Common myeloid progenitor, CD34-positive (primary cell): ENCODE measurements at places on chromosomes 16 and 17.

DNA sequence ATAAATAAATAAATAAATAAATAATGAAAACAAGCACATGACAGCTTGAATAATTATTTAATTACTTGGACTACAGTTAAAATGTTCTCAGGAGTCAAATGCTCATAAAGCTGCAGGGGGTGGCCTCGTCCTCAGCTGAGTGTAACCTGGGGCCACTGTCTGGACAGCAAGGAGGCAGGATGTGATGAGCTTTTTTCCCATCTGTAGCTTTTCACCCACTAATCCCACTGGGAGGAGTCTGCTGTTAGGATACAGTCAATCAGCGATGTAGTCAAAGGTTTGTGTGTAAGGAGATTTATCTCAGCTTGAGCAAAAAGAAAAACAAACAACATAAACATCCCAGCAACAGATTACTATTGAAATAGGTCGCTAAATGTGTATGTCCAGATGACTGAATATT, 22.5 kb downstream of the ZCCHC14 start:
- no peak for DNase-seq

- peak; percentile 52 for DNase-seq
Measured at GRCh38 chr16:84085773-84086172, 31.0 kb downstream of the MBTPS1 start.

DNA sequence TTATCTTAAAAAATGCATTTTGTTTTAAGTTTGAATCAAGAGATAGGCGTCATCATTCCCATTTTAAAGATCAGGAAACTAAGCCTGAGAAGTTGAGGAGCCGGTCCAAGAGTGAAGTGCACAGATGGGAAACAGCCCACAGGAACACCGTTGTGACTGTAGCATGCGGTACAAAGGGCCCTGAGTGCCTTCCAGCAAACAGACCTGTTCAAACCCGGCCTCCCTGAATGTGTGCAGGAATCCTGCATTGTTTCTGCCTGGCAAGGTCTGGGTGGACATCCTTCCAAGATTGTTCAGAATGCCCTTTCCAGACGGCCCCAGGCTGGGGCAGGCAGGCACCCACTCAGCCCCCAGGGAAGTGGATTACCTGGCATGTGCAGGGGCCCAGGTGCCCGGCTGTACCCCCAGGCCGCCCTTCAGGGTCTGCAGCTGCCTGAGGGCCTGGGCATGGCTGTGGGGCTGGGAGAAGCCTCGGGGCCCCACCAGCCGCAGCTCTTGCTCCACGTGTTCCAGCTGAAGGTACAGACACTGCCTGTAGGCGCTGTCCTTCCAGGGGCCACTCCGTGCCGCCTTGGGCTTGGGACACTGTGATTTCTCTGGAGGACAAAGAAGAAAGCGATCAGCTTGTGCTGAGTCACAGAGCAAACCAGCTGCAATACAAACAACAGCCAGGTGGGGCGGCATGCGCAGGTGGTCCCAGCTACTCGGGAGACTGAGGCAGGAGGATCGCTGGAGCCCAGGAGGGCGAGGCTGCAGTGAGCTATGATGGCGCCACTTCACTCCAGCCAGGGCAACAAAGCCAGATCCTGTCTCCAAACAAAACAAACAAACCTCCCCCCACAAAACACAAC, 45.0 kb upstream of the GCSH start:
- no peak for DNase-seq

GRCh38 chr17:74877592-74878548, 5.1 kb upstream of the FDXR start:
- no peak for DNase-seq

DNA sequence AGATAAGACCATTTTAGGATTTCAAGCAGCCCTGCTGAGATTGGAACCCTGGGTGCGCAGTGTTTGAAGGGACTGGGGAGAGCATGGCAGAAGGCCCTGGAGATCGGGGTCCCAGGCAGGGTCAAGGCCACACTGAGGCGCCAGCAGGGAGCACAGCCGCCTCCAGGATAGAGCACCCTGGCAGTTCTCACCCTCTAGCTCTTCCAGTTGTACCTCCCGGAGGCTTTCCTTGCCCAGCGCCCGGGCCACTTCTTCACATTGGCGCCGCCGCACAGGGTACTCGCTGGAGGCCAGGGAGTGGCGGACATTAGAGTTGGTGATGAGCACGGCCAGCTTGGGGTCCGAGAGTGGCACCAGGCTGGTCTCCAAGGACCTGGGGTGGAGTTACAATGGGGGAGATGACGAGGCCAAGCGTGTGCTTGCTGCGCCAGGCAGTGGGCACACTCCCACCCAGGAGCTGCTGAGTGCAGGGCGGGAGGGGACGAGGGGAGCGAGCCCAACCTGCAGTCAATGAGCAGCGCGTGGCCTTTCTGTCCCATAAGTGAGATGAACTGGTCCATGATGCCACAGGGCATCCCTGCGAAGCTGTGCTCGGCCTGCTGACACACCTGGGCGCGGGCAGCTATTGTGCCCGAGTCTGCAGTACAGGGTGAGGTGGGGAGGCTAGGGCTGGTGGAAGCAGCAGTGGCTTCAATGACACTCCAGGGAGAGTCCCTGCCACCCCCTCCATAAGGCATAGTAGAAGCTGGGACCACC, 2.3 kb downstream of the GALK1 start:
- DNase-seq, result no peak

DNA sequence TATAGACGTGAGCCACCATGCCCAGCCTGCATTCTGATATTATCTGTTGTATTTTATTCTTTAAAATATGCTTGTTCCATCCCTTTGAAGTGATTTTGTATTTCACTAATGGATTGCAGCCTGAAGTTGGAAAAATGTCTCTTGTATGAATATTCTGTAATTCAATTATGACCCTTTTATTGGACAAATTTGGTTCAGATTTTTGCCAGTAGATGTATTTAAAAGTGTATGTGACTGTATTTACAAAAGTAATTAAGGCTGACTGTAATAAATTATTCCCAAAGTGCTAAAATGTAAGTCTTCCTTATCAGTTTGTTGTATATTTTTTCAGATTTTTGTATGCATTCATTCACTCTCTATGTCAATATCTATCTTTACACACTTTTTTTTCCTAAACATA, 23.8 kb downstream of the PPM1E start:
- DNase-seq, result no peak

- DNase-seq, result no peak
Measured at GRCh38 chr17:79625706-79626105, 14.9 kb upstream of the RBFOX3 start.

DNA sequence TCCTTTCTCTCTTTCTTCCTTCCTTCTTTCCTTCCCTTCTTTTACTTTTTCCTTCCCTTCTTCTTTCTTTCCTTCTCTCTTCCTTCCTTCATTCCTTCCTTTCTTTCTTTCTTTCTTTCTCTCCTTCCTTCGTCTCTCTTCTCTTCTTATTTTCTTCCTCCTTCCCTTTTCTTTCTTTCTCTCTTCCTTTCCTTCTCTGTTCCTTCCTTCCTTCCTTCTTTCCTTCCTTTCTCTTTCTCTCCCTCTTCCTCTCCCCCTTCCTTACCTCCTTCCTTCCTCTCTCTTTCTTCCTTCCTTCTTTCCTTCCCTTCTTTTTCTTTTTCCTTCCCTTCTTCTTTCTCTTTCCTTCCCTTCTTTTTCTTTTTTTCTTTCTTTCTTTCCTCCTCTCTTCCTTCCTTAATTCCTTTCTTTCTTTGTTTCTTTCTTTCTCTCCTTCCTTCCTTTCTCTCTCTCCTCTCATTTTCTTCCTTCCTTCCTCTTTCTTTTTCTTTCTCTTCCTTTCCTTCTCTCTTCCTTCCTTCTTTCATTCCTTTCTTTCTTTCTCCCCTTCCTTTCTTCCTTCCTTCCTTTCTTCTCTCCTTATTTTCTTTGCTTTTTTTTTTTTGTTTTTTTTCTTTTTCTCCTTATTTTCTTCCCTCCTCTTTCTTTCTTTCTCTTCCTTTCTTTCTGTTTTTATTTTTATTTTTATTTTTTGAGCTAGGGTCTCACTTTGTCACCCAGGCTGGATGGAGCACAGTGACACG, 22.8 kb downstream of the GPR142 start:
- DNase-seq, result no peak

DNA sequence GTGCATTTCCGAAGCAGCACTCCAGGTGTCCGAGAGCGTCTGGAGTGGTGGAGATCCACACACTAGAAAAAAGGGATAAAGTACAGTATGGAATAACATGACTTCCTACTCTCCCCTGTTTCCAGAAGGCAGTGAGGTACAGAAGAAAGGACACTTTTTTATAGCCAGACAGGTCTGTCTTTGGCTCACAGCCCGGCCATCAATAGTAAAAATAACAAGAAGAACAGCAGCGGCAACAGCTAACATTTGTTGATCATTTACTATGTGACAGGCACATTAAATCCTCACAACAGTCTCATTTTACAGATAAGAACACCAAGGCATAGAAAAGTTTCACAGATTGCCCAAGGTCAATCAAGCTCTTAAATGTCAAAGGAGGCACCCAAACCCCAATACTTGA, 16.2 kb downstream of the DYNLRB2 start:
- DNase-seq, result no peak

- peak; percentile 26 for DNase-seq
Measured at GRCh38 chr17:49180998-49181635, 29.3 kb downstream of the GNGT2 start.

DNA sequence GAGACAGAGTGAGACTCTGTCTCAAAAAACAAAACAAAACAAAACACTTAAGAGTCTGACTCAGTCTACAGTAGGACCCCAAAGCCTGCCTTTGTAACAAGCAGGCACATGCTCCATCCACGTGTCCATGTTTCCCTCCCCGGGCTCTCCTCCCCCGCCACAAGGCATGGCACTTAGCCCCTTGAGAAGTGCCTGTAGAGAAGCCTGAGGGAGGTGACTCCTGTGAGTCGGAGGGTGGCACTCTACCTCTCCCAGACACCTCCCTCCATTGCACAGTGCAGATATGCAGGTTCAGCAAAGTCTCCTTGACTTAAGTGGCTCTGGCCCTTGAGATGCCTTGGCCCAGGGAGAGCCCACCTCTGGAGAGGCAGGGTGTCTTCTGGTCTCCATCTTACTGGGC, 6.8 kb downstream of the FHOD1 start:
- no peak for DNase-seq

GRCh38 chr17:55426851-55427586, 5.4 kb upstream of the MMD start:
- DNase-seq, result no peak

GRCh38 chr17:3528880-3529511, 28.6 kb downstream of the TRPV3 start:
- DNase-seq, result no peak

- DNase-seq, result no peak
Measured at GRCh38 chr16:50244504-50245416, 21.6 kb upstream of the ADCY7 start.

- DNase-seq, result no peak
Measured at GRCh38 chr17:2122641-2123302, 67.9 kb downstream of the HIC1 start.

DNA sequence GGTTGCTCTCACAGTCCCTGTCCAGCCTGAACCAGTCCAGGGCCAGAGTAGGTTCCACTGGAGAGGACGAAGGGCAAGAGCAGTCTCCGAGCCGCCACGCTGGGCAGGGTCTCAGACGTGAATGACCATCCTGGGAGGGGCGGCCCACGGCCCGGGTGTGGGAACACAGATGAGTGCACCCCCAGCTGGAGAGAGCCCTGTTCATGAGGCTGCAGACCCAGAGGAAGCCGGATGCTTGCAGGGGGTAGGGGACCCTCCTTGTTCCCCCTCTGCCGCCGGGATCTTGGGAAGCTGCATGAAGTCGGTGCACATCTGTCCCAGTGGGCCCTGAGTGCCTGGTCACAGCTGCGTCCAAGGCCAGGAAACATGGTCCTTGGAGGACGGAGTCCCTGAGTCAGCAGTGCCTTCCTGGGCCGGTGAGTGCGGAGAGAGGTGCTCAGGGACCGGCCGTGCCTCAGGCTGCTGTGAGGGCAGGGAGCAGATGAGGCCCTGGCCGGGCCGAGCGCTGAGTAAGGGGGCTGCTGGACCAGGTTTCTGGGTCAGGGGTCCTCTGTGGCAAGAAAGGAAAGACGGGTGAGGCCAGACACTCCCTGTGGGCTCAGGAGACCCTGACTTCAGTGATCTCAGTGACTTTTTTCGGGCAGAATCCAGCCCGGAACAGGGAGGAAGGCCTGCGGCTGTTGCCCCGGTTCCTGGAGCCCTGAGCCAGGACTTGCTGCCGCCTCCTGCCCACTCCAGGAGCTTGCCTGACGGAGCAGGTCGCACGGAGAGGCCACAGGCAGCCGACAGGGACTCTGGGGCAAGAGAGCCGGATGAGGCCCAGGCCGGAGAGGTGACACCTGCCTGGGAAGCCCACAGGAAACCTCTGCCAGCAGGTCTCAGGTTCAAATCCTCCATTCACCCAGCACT, 45.8 kb downstream of the ACTG1 start:
- DNase-seq, result no peak

GRCh38 chr16:87956365-87957231, 5.4 kb downstream of the BANP start:
- DNase-seq, result peak; percentile 97

- DNase-seq, result no peak
Measured at GRCh38 chr16:64098451-64098850, 1023.4 kb downstream of the CDH11 start.

DNA sequence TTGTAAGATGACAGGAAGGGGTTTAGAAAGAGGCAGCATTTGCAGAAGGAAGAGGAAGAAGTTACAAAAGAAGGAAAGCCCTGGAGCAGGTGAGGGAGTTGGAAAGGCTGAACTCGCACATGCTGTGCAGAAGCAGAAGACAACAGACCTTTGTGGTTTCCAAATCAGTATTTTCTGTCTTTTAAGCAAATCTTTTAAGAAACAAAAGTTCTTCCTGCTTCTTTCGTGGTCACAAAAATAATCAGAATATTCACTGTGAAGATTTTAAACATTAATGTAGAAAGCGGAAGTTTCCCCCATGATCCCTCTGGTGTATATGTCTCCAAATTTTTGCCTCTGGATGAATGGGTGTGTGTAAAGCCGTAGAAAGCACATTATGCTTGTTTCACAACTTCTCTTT, 25.8 kb downstream of the ZNRF1 start:
- peak; percentile 84 for DNase-seq

GRCh38 chr16:49422896-49423295, 49.3 kb downstream of the C16orf78 start:
- DNase-seq, result no peak

DNA sequence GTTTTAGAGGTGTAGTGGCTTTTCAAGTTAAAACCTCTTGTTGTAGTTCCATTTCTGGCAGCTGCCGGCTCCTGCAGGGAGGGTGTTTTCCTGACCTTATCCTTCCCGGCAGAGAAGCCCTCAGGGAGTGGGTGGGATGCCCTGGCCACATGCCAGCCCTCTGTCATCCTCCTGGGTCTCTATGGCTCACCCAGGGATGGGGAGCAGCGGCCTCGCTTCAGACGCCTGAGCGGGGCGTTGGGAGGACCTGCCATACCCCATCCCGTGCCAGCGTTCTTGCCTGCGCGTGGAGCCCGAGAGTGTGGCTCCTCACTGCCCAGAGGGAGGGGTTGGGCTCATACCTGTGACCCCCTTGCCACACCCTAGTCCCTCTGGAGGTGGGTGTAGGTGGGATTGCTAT, 11.9 kb downstream of the KCNJ12 start:
- DNase-seq, result no peak

- peak; percentile 98 for DNase-seq
Measured at GRCh38 chr16:3364774-3365427, 9.2 kb downstream of the OR2C1 start.

DNA sequence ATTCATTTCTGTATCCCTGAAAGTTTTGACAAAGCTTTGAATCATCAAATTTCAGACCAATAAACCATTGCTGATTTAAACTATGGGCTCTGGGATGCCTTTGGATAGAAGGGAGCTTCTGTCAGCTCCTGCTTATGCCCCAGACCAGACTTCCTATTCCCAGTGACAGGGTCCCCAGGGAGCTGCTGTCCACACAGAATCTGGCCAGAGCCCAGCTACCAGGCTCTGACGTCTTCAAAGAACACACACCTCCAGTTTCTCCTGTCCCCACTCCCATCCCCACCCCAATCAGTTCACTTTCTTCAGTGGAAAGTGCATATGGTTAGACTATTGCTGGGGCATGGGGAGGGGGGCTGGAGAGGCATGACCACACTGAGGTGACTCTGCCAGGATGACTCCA, 51.6 kb upstream of the SREBF1 start:
- no peak for DNase-seq
